Mucosa of descending colon (tissue), 3 donors: ENCODE measurements at places on chromosomes 13 and 19. TPM values are rescaled to one million over a fixed set of nuclear protein-coding genes. Genes with fewer than 3 reads are reported as not detected.
A peak's percentile ranks its signal among the peaks of the same experiment; 100 is the strongest.

DNA sequence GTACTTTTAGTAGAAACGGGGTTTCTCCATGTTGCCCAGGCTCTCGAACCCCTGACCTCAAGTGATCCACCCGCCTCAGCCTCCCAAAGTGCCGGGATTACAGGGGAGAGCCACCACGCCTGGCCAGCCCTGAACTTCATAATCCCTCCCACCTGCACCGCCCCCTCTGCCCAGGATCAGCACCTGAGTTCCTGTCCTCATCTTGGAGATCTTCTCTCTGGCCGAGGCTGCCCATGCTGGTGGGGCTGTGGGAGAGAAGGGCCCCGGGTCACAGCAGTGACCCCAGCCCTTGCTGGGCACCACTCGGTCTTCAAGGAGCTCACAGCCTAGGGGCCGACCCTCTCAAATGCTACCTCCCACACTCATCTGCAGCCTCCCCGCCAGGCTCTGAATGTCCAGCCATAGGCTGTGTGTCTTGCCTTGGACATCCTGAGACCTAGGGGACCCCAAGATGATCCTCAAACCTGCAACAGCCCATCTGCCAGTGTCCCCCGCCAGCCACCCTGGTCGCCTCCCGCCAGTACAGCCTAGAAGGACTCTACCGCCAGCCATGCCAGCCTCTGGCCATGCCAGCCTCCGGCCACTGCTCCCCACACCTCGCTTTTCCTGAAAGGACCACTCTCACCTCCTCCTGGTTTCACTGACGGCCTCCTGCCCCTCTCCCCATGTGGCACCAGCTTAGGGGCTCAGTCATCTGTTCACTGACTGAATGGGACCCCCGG lies 1.5 kb downstream of the ATP8B3 start:
- DNase-seq, result no peak

The DAND5 gene
- 1.1 TPM for total RNA-seq

DNA sequence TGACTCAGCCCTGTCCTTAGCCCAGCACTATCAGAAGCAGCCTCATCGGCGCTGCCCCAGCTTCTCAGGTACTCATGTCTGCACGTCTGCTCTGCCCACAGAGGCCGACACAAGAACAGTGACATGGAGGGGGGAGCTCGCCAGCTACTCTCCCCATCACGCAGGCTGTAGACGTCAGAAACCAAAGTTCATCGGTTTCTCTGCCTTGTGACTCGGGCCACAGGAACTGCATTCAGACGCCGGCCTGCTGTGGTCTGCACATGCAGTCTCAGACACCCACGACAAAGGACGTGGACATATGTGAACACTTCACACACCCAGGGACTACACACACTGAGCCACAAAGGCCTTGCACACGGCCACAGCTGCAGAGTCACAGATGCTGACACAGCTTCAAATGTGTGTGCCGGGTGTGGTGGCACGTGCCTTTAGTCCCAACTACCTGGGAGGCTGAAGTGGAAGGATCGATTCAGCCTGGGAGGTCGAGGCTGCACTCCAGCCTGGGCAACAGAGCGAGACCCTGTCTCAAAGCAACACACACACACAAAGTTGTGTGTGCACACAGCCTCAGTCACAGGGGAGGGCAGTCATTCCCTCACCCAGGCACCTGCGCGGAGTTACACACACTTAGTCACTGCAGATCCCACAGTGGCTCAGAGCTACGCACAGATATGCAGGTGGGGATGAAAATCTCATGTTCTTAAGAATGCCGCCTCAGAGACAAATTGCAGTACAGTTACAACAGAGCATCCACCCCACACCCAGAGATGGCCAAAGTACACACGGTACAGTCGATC lies 4.9 kb upstream of the ZFP36 start:
- DNase-seq, result peak; percentile 86

The ZIC2 gene
- not detected for total RNA-seq

DNA sequence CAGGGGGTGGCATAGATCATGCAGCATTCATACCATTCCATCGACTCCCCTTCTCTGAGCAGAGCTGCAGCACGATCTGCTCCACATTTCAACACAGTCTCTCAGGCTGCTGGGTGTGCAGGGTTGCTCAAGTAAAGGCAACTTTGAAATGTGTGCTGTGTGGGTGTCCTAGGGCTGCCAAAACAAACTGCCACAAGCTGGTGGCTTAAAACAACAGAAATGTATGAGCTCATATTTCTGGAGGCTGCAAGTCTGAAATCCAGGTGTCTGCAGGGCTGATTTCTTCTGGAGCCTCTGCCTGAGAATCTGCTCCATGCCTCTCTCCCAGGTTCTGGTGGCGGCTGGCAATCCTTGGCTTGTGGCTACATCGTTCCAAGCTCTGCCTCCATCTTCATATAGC lies 63.7 kb upstream of the WDFY2 start:
- DNase-seq, result no peak

GRCh38 chr19:11027381-11027780 lies 61.9 kb upstream of the LDLR start:
- DNase-seq, result no peak

- no peak for DNase-seq
These were observed 141.7 kb downstream of the EFNB2 start for GRCh38 chr13:106393776-106394175.

The LGALS7B gene
- not detected for total RNA-seq

DNA sequence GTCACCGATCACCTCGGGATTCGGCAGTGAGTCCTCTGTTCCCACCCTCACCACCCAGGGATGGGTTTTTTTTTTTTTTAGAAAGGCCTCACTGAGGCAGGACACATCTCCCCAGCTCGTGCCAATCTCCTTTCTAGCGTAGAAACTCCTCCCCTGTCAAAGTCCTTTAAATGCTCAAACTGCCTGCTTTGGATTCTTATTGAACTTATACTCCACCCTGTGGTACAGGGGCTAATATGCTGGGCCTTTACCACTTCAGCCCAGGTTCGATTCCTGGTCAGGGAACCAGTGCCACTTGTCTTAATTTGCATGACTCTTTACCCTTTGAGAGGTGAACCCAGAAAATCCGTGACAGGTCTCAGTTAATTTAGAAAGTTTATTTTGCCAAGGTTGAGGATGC lies 8.3 kb upstream of the ZNF14 start:
- DNase-seq, result no peak

The PEG3 gene
- total RNA-seq, result 2.3 TPM
